ENCODE measurements at places on chromosomes 2 and 18.

DNA sequence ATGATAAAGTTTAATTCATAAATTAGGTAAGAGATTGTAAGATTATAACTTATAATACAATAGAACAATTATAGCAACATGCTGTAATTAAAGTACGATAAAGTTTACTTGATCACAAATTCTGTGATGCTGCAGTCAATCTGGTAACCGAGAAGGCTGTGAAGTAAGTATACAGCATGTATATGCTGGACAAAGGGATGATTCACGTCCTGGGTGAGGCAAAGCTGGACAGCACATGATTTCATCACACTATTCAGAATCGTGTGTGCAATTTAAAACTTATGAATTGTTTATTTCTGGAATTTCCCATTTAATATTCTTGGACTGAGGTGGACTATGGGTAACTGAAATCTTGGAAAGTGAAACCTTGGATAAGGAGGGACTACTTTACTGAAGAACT lies 522.2 kb upstream of the CNTNAP5 start:
- DNase-seq, result no peak

- no peak for DNase-seq
Measured at GRCh38 chr18:32974421-32975162, 201.8 kb upstream of the KLHL14 start.

DNA sequence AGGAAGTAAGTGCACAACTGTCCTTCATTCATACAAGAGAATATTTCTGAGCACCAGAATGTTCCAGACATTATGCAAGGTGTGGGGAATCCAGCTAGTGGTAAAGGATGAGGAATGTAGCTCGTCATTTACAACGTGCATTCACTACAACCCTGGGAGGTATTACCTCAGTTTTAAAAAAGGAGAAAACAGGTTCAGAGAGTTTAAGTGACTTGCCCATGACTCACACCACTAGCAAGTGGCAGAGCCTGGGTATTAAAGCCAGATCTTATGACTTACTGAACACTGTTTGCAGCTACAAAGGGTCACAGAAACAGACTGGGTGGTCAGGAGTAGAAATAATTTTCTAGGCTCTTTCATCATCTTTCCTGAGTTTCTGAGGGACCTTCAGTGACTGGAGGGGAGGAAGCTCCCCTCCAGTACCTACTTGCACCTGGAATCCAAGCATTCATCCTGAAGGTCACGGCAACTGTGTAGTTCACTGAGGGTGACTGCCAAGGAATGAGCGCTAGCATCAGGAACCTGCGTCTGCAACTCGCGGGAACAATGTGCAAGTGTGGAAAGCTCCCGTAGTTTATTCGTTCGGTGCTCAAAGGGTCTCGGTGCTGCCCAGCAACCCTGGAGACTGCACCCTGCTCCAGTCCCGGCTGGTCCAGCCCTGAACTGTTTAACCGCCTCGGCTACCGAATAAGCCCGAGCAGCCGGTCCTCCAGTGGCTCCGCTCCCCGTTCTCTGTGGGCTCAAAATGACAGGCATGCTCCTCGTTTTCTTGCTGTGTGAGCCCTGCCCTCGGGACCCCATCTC lies 647 bp downstream of the CCDC121 start:
- DNase-seq, result peak; percentile 16

DNA sequence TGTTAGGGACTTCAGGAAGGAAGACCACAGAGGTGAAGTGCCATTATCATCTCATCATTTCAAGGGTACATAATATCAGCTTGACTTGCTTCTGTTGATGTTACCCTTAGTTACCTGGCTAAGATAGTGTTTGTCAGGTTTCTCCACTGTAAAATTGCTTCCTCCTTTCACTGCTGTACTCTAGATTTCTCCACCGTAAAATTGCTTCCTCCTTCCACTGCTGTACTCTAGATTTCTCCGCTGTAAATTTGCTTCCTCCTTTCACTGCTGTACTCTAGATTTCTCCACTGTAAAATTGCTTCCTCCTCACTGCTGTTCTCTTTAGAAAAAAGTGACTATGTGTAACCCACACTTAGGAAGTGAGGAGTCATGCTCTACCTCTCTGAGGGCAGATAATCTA lies 1460.3 kb downstream of the SUCLG1 start:
- DNase-seq, result no peak

DNA sequence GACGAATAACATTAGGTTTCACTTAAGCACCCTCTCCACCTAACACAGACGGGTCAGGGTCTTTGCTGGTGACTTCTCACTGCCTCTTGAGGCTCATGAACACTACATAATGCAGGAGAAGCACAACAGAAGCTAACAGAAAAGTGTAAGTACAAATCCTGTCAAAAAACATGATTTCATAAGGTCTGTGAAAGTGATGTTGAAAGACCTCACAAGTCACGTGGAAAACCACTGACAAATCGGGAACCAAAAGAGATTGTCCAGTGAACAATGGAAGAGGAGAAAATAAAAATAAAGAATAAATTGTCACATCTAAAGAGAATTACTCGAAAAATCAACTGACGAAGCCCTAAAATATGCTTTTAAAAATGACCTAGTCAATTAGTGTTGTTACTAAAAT lies 14.0 kb downstream of the PSD4 start:
- no peak for DNase-seq

DNA sequence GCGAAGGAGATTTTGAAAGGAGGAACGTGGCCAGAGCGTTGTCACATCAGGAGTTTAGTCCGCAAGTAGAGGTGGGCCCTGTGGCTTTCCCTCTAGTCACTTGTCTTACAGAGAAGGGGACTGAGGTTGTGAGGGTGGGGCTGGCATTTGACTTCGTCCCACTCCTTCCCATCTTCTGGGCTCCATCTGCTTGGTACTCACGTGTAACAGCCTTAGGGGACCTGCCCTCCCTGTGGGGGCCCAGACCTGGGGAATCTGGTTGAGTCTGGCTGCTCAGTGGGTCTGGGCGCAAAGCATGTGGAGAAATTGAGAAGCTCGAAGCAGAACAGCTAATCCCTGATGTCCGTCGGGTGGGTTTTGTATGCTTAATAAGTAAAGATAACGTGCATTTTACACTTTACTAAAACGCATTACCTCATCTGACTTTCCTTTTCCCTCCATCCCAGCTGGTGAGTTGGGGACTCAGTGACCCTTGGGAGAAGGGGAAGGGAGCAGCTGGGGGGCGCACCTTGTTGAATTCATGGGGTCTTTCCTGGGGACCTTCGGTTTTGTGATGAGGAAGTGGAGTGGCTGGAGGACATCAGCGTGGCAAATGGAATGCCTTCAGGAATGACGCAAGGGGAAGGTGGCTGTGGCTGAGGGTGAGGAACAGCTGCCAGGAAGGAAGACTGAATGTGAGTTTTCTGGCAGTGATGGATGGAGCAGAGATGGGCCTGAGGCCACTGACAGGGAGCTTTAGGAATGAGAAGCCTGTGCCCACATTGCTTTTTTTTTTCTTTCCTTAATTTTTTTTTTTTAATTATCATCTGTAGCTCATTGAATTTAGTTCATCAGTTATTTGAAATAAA lies 44.8 kb downstream of the ASAP2 start:
- no peak for DNase-seq

DNA sequence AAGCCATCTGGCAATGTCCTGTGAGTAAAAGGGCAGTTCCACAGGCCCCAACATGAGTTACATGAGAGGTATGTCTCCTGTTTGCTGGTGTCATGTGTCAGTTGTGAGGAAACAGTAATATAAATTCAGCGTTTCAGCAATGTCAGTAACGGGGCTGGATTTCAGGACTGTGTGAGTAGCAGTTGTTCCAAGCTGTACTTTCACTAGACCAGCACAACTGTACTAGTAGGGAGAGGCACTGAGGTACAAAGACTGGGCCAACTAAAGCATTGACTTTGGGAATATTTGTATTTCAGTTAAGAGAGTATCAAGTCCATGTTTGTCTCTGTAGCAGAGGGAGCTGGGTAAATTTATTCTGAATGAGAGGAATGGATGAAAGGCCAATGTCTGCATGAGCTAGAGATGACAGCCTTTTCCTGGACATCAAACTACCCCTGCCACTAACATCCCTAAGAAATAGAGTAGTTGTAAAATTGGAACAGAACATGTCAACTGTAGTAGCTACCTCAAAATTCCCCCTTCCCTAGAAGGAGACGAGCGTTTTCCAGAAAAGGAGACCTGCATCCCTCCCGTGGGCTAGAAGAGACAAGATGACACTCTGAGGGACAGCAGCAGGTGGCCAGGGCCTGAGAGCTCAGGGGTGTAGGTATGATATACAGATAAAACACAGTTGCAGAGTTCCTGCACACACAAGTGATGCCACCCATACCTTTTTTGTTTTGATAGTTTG lies 24.4 kb downstream of the EIF4E2 start:
- no peak for DNase-seq

GRCh38 chr2:1884933-1885580 lies 140.7 kb upstream of the PXDN start:
- DNase-seq, result no peak

DNA sequence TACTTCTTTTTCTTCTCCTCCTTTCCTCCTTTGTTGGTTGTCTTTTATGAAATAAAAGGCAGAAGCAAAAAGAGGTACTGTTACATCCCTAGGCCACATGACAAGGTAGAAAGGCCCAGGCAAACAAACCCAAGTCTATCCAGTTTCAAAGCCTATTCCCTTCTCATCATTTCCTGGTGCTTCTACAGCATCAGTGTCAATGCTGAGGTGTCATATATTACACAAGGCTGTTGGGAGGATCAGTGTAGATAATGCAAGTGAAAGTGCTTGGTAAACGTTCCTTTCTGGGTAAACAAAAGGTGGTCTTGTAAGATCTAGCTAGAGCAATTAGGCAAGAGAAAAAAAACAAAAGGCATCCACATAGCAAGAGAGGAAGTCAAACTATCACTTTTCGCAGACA lies 64.9 kb downstream of the EVA1A start:
- DNase-seq, result no peak

- no peak for DNase-seq
Measured at GRCh38 chr2:85797921-85798320, 44.1 kb downstream of the ATOH8 start.

DNA sequence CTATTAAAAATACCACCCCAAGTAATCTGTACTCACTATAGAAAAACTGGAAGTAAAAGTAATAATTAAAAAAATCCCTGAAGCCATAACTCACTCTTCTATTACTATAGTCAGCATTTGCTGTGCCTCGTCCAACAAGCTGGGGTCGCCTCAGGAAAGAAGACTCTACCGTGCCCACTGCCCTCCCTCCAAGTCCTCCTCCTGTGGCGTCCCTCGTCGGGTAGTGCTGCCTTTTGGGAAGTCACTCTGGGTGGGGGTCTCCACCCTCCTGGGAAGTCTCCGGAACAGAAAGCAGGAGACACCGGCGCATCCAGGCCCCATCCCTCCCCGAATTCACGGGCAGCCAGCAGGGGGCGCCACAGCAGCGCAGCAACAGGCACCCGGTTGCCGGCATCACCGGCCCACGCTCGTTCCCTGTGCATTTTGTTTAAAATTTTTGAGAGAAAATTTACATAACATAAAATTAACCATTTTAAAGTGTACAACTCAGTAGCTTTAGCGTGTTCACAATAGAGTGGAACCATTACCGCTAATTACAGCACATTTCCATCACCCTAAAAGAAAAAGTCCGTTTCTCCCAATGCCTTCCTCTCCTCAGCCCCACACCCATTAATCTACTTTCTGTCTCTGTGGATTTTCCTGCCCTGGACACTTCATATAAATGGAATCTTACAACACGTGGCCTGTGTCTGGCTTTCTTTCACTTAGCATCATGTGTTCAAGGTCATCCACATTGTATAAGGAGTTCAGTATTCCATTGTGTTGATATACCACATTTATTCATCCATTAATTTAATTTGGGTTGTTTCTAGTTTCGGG lies 62.2 kb downstream of the ADNP2 start:
- DNase-seq, result peak; percentile 23

GRCh38 chr2:139156730-139157129 lies 376.5 kb upstream of the NXPH2 start:
- DNase-seq, result no peak

GRCh38 chr2:10876963-10877362 lies 34.8 kb upstream of the KCNF1 start:
- no peak for DNase-seq

- no peak for DNase-seq
Measured at GRCh38 chr18:26088487-26088886, 1.9 kb downstream of the SS18 start.

DNA sequence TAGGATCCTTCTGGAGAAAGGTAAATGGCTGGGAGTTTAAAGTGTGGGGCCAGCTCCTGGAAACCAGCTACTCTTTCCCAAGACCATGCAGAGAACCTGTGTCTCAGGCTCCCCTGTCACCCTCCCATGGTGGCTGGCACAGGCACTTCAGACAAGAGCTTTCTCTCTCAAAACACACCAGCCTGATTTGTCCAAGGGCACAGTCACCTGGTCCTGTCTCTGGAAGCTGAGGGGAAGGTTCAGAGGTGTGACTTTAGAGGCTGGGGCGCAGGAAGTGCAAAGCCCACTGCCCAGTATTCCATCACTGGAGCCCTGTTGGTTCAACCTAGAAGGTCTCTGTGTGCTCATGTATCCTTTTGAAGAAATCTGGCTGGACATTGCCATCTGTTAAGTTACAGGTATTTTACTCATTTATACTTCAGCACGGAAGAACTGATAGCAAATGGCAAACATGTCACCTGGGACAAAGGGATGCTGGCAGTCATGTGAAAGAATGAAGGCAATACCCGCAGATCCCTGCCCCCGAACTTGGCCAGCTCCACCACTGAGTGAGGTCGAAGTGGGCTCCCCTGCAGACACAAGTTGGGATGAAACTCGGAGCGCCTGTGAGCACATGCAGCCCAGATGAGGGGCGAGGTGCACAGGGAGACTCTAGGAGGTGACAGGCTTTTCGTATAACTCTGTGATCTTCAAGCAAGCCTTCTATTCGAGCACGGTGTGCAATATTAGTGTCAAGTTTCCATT lies 96.9 kb upstream of the MGAT4A start:
- DNase-seq, result no peak

GRCh38 chr18:76474824-76475223 lies 20.2 kb downstream of the ZNF516 start:
- DNase-seq, result no peak
